DMS153 (cell line): ENCODE measurements at places on chromosomes 12 and 14.
A peak's percentile ranks its signal among the peaks of the same experiment; 100 is the strongest.

- DNase-seq = no peak
Observed at GRCh38 chr14:53183056-53183455, 29.9 kb upstream of the DDHD1 start.

DNA sequence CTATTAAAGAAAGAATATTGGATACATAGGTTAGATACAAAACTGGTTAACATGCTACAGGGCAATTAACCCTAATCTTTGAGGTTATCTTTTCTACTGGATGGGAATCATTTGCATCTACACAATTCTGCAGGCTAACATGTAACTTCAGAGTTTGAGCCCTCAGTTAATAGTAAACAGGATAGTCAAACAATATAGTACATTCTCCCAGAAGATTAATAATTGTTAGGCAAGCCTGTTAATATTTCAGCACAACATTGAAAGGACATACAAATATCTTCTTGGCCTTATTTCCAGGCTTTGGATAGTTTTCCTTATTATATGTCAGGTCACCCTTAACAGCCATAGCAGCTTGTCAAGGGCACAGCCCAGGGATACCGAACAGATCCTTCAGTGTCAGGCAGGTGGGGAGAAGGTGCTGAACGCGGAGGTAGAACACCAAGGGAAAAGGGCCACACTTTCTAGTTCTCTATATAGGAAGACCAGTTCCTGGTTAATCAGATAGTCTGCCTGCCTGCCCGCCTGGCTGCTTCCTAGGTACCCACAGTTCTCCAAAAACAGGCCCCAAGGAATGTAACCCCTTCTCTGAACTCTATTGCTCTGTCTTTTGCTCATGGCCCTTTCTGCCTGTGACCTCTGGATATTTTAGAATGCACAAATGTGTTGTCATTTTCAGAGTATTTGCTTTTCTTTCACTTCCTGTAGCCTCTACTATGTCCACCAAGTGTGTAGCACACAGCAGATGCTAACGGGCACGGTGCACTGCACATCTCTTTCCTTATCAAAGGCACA, 256.0 kb downstream of the PCNX1 start:
- DNase-seq = no peak

GRCh38 chr12:129629901-129630300, 273.9 kb downstream of the TMEM132D start:
- DNase-seq = peak; percentile 29

DNA sequence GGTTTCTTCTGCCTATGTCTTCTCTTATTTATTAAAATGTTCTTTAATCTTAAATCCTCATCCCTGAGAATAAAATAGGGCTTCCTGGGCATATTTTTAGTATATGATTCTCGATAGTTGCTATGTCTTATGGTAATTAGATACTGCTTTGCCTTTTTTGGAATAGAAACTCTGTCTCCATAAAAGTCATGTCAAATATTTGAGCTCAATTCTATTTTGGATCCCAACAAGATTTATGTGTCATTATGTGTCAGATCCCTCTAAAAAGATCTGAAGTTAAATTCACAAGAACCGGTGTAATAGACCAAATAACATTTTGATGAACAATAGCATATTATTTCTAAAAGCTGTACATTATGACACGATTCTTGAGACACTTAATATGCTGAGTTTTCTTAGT, 312.5 kb upstream of the PDE3A start:
- DNase-seq = no peak

DNA sequence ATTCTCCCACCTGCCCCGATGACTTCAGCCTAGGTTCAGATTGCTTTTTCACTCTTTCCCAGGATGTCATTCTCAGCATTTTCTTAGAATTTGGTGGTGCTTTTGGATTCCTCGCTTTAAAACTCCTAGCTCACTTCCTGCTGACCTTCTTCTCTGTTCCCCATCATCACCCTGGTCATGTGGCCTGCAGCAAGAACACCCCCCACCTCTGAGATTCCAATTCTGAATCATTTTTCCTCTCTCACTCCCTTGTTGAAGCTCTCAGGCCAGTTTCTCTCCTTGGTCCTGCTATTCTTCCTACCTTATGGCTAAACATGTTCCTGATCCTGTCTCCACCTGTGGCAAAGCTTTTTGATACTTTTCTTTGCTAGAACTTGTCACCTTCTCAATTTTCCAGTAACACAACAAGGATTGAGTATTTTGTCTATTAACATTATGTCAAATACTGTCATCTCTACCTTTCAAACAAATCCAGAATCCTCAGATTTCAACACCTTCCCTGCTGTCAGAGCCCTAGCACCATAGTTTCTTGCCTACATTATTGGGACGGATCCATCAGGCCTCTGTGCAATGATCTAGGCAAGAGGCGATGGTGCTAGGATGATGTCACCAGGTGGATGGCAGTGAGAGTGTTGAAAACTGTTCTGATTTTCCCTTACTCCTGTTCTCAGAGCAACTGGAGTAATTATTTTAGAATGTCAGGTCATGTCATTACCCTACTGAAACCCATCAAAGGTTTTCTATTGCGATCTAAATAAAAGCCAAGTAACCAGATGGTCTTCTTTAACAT, 233.7 kb downstream of the MON2 start:
- DNase-seq = no peak

DNA sequence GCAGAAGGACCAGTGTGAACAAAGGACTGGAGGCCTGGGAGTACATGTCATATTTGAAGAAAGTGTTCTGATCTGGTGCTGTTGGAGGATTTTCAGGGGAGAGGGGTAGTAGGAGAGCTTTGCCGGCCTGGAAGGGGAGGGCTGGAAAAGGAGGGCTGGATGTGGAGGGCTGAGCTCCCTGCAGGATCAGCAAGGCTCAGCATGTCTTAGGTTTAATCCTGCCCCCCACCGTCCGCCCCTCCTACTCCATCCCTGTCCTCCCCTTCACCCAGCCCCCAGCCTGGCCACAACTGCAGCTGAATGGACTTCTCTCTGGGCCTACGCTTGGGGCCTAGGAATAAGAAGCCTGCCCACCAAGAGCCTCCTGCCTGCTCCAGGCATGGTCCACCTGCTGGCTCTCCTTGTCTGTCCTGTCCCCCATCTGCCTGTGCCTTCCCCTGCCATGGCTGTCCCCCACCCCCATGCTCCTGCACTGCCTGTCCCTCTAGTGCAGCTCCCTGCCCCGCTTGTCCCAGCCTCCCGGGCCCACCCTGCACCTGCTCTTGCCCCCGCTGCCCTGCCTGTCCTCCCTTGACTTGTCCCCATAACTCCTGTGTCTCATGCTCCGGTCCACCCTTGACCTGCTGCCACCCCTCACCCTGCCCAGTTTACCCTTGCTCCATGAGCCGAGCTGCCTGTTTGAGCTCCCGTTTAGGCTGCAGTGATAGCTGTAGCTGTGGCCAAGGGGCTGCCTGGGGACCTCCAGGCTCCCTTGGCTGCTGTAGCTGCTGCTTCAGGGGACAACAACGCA, 9.8 kb upstream of the RARG start:
- DNase-seq = no peak

DNA sequence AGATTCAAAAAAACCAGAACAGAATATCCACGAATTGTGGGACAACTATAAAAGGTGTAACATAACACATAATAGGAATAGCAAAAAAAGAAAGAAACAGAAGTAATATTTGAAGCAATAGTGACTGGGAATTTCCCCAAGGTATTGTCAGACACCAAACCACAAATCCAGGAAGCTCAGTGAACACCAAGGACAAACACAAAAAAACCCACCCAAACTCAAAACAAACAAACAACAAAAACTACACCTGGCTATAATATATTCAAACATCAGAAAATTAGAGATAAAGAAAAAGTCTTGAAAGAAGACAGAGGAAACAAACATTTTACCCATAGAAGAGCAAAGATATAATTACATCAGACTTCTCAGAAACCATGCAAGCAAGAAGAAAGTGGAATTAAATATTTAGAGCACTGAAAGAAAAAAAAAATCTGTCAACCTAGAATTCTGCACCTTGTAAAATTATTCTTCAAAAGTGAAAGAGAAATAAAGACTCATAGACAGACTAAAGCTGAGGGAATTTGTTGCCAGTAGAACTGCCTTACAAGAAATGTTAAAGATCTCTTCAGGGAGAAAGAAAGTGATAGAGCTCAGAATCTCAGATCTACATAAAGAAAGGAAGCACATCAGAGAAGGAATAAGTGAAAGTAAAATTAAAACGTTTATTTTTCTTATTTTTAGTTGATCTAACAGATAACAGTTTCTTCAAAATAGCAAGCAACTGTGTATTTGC, 12.1 kb upstream of the HMGA2 start:
- no peak for DNase-seq

DNA sequence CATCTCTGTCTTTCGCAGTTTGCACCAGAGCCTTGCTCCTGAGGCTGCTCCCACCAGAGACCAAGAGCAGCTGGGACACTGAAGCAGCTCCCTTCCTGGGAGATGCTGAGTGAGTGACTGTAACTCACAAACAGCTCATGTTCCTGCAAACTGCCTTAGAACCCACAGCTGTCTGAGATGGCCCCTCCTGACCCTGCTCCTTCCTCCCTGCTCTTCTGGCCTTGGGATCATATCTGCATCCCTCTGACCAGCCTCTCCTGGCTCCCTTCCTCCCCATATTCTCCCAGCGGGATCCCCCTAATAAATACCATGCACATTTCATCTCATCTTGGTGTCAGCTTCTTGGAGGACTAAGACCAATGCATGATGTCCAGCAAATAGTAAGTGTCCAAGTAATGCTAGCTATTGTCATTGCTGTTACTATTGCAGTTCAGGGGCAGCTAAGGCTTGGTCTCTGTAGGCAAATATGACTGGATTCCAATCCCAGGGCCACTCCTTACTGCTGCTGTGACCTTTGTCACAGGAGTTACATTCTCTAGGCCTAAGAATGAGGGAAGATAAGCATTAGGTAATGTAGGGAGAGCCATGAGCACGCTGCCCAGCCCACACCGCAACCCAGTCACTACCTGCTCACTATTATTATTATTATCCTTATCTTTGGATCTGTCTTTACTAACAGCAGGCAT, 47.9 kb downstream of the SYNE3 start:
- no peak for DNase-seq

- no peak for DNase-seq
Observed at GRCh38 chr12:53418221-53418620, 5.4 kb upstream of the AMHR2 start.

- DNase-seq = no peak
Observed at GRCh38 chr12:28767836-28768348, 381.2 kb upstream of the FAR2 start.

DNA sequence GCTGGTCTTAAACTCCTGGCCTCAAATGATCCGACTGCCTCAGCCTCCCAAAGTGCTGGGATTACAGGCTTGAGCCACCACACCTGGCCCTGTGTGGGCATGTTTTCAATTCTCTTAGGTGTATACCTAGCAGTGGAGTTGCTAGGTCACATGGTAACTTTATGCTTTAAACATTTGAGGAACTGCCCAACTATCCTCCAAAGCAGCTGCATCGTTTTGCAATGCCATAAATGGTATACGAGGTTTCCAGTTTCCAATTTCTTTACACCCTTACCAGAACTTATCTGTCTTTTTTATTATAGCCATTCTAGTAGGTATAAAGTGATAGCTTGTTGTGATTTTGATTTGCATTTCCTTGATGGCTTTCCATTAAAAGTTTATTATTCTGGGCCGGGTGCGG, 25.1 kb downstream of the RBMS2 start:
- DNase-seq = no peak

- DNase-seq = no peak
Observed at GRCh38 chr12:132955094-132956010, 754 bp downstream of the ZNF605 start.

- no peak for DNase-seq
Observed at GRCh38 chr14:66043921-66044320, 442.2 kb upstream of the CCDC196 start.

DNA sequence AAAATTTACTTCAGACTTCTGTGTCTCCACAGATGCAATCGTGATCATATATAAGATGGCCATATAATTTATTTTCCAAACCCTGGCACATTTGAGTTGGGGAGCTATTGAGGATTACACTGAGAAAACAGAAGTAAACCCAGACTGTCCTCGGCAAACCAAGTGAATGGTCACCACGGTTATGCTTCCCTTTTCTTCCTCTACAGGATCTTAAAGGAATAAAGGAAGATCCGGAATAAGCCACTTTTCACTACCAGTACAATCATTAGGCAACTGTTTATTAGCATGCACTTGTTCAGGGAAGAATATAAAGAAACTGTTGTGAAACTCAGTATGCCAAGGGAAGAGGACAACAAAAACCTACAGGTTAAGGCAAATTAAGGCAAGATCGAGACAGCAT, 27.6 kb downstream of the SBNO1 start:
- DNase-seq = no peak

GRCh38 chr14:95303552-95303951, 16.2 kb downstream of the CLMN start:
- no peak for DNase-seq

DNA sequence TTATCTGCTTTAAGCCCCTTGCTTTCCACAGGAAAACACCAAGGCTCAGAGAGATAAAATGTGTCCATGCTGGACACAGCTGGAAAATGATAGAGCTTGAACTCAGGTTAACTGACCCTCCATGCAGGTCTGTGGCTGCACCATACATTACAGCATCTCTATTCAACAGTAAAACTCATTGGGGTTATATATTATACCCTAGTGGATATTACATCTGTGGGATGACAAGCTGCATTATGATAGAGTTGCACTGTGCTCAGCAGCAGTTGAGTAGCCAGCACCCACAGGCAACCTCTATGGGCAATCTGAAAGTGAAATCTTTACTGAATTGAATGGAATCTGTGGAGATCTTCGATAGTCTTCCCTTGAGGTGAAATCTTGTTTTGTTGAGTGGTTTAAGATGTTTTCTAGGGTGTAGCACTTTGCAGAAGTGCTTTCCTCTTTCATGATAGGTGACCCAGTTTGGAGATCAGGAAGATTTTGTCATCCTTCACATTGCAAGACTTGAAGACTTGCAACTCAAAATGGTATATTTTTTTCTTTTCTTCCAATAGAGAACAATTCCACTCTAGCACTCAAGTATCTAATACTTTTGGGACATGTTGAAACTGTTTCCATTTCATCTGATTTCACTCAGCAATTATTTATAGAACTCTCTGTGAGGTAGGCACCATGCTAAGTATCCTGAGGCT, 389.2 kb downstream of the RAD51B start:
- DNase-seq = no peak

DNA sequence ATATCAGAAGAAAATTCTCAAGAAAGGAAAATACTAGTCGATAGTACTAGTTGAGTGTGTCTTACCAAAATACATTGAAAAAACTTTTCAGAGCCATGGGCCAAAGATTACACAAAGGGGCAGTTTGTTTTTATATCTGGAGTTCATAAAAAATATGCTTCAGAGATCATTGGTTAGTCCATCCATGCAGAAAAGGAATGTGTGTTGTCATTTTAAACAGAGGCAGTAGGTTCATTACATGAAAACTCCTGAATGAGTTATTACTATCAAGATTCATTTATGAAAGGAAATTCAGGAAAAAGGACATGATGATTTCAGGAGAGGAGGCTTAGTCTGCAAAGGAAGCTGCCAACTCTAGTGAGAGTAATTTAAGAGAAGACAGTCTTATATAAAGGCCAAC, 354.8 kb downstream of the AEBP2 start:
- DNase-seq = no peak
